MG63 (cell line): ENCODE measurements at places on chromosomes 1 and 21. TPM values are rescaled to one million over a fixed set of nuclear protein-coding genes. Genes with fewer than 3 reads are reported as not detected.
A peak's percentile ranks its signal among the peaks of the same experiment; 100 is the strongest.

The SARS1 gene
- total RNA-seq = 751 and 778 TPM in 2 replicates

The GUCA2B gene
- not detected in 2 replicates for total RNA-seq

The PINK1 gene
- 73.3 and 84.0 TPM in 2 replicates for total RNA-seq

The MROH9 gene
- total RNA-seq = not detected in 2 replicates

The LAMB3 gene
- total RNA-seq = 1.5 and 4.7 TPM in 2 replicates

The MOB3C gene
- total RNA-seq = 1.5 and 4.8 TPM in 2 replicates

The TMEM183A gene
- total RNA-seq = 123 and 153 TPM in 2 replicates

The NUP210L gene
- not detected in 2 replicates for total RNA-seq

The FAM151A gene
- total RNA-seq = not detected in 2 replicates

DNA sequence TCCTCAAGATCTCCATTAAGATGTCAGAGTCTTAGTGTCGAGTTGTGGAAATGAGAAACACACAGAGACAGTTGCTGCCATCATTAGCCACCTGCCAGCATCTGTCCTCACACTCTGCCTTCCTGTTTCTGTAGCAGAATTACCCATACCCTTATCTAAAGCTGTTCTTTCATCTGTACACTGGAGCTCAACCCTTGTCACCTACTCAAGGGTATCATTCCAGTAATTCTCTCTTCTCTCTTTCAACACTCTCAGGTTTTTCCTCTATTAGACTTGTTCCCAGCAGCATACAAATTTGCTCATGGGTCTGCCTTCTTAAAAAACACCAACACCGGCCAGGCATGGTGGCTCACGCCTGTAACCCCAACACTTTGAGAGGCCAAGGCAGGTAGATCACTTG, 27.4 kb upstream of the RNF2 start:
- DNase-seq = no peak

DNA sequence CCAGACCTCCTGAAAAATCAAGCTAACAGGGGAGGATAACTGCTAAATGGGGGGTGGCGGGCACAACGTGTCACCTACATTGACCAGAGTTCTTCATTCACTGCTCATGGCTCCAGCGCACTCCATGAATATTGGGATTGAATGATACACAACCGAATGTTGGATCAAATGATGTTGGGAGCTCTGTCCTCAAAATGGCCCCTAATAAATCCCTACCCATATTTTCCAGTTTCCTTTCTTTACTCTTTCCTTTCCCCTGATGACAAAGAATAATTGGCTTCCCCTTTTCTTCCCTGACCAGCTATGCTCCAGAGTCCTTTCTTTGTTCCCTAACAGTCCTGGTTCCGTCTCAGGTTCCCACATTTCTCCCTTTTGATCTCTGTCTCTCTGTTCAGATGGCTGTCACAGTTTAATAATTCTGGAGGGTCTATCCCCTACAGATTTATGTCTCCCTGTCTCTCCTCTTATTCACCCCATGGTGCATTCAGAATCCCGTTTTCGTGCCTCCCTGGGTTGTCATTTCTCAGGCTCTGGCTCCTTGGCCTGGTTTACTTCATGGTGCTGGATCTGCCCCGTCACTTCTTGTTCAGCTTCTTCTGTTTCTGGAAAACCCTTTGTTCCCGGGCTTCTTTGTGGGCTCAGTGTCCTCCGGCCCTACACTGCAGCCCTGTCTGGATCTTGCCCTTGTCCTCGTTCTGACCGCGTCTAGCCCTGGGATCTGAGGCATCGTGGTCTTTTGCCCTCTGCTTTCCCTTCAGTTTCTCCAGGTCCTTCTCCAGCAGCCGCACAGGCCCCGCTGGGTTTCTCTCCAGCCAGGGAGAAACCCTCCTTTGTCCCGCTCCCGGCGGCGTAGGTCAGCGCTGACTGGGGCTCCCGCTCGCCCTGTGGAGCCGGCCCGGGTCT, 78.3 kb downstream of the NDUFS5 start:
- peak; percentile 50 for DNase-seq

DNA sequence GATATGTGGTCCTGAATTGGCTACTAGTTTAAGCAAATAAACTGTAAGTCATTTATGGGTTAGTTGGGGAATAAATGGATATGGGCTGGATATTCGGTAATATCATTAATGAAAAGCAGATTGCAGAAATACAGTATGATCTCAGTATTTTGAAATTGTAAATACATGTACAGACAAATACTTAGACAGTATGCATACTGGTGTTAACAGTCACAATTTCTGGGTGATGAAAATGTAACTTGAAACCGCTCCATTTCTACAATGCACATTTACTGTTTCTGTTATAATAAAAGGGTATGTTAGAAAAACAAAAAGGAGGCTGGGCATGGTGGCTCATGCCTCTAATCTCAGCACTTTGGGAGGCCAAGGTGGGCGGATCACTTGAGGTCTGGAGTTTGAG, 28.0 kb downstream of the BLZF1 start:
- DNase-seq = no peak

DNA sequence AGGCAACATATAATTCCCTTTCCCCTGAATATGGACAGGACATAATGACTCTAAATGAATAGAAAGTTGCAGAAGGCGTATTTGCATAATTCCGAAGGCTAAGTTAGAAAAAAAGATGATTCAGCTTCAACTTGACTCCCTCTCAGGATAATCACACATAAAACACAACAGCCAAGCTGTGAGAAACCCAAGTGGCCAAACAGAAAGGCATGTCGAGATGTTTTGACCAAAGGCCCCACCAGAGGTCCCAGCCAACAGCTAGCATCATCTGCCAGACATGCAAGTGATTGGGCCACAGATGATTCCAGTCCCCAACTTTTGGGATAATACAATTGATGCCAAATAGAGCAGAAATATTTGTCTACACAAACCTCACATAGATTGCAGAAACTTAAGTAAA, 444.9 kb downstream of the LTN1 start:
- DNase-seq = peak; percentile 6

- no peak for DNase-seq
Observed at GRCh38 chr1:117565745-117566455, 39.9 kb upstream of the TENT5C start.

- DNase-seq = no peak
Observed at GRCh38 chr1:62870148-62870547, 86.2 kb downstream of the ATG4C start.

DNA sequence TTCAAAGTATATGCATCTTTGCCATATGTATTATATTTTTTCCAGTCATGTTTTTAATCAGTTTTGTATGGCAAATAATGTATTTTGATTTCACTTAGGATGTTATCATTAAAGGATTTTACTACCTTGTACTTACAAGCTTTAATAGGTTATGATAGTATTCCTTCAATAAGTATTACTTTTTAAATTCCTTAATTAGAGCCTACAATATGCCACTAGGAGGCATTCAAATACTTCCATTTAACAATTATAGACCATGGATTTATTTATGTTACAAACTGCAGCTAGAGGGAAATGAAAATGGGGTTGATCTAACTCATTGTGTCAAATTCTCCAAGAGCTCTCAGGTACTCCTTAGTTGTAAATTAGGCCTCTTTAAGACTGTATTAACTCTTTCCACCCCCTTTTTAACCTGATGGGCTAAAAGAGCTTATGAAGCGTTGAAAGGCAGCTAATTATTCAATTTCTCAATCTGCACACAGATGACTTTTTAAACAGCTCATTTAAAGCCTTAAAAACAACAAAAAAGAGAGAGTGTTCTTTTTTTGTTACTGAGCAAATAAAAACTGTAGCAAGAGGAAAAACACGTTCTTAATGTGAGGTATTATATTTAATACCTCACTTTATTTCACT, 156.2 kb downstream of the DENND1B start:
- no peak for DNase-seq

GRCh38 chr1:223007935-223008334, 135.1 kb downstream of the TLR5 start:
- DNase-seq = no peak

- DNase-seq = peak; percentile 85
Observed at GRCh38 chr1:148334339-148335130, 148.6 kb downstream of the PPIAL4G start.

- no peak for DNase-seq
Observed at GRCh38 chr1:36279110-36279788, 26.9 kb upstream of the SH3D21 start.

- no peak for DNase-seq
Observed at GRCh38 chr1:112544751-112545150, 36.0 kb downstream of the WNT2B start.

GRCh38 chr1:28147264-28148094, 29.0 kb downstream of the PTAFR start:
- no peak for DNase-seq

- DNase-seq = no peak
Observed at GRCh38 chr1:95287081-95287480, 53.1 kb downstream of the RWDD3 start.

- DNase-seq = no peak
Observed at GRCh38 chr1:24138476-24139221, 4.3 kb downstream of the IL22RA1 start.

DNA sequence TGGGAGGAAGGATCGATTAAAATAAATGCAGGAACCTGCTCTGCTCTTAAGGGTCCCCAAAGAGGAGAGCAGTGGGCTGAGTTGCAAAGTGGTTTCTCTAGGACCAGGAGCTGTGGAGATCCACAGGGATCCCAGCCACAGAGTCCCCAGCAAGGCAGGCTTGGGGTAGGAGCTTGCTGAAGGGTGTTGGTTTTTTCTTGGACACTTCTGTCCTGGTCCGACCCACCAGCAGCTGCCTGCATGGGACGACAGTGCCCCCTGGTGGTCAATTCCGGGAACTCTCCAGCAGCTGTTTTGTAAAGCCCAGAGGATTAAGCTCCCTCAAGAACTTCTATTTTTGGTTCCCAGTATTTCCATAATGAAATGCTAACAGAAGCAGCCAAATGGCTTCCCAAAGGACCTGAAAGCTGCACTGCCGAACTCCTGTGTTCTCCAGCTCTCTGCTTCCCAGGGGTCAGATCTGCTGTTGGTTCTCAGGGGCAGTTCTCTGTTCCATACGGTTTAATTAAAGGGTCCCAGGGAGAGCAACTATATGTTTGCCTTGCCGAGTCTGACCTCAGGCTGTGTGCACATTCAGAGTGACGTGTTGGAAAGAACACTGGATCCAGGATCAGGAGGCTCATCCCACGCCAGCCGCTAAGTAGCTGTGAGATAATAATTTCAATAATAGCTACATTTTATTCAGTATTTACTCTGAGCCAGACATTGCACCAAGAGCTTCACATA, 23.2 kb downstream of the NENF start:
- peak; percentile 68 for DNase-seq

DNA sequence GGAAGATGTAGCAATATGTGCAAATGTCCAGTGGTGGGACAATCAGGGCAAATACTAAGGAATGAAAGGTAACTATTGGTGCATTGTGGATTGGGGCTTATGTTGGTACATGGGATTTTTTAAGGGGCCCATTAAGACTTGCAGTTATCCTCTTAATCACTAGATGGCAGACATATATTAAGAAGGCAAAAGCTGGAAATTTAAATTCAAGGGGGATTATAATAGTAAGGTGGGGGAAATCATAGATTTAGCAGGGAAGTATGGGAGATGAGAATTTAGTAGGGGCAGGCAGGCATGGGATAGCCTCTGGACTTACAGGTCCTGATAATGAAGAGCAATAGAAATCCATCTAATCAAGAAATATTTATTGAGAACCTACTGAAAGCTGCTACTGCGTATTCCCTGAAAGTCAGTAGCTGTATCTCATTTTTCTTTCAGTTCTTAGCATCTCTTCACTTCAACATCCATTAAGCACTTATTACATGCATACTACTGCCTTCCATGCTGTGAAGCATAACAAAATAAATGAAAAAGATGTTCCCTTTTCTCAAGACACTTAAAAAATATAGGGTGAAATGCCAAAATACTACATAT, 251.8 kb downstream of the CRB1 start:
- DNase-seq = no peak

- no peak for DNase-seq
Observed at GRCh38 chr1:10489291-10490055, 14.7 kb downstream of the PEX14 start.

- DNase-seq = no peak
Observed at GRCh38 chr1:116352349-116352813, 20.7 kb upstream of the ATP1A1 start.

DNA sequence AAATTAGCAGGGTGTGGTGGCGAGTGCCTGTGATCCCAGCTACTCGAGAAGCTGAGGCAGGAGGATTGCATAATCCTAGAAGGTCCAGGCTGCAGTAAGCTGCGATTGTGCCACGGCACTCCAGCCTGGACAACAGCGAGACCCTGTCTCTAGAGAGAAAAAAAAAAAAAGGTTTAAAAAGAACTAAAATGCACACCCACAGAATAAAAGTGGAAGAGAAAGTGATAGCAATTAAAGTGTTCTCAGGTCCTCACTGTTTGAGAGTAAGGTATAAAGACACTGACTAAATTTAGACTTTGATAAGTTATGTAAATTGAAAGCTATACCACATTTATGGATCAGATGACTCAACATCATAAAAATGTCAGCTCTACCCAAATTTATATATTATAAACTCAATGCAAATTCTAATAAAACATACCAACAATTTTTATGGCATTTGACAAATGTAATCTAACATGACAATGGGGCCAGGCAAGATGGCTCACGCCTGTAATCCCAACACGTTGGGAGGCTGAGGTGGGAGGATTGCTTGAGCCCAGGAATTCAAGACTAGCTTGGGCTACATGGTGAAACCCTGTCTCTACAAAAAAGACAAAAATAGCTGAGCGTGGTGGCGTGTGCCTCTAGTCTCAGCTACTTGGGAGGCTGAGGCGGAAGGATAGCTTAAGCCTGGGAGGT, 11.8 kb downstream of the ZBTB17 start:
- no peak for DNase-seq

DNA sequence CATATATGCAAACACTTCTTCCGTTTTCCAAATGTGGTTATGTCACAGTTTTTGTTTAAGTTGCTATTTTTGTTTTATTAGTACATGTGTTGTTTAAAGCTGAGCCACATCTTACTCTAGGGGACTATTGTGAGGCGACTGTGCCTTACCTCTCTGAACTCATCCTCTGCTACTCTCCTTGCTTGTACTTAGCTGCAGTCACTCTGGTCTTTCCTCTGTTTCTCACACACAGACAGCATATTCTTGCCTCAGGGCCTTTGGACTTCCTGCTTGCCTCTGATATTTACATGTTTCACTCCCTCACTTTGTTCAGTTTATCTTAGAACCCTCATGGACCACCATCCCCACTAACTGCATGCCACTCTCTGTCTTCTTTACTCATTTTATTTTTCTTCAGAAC, 101.1 kb downstream of the MACF1 start:
- no peak for DNase-seq

- DNase-seq = no peak
Observed at GRCh38 chr1:101262060-101262459, 25.2 kb downstream of the S1PR1 start.

- DNase-seq = peak; percentile 47
Observed at GRCh38 chr1:200178340-200178739, 150.8 kb downstream of the NR5A2 start.

GRCh38 chr1:119917304-119918055, 21.2 kb upstream of the ADAM30 start:
- DNase-seq = no peak
